ENCODE measurements at places on chromosomes 13 and 19.

- no peak for ATAC-seq
These were observed 122.0 kb downstream of the OLFM4 start for GRCh38 chr13:53150568-53150967.

GRCh38 chr19:383040-383439 is 25.9 kb downstream of the C2CD4C start:
- no peak for ATAC-seq

GRCh38 chr13:109673477-109673876 is 112.9 kb downstream of the IRS2 start:
- ATAC-seq = no peak

DNA sequence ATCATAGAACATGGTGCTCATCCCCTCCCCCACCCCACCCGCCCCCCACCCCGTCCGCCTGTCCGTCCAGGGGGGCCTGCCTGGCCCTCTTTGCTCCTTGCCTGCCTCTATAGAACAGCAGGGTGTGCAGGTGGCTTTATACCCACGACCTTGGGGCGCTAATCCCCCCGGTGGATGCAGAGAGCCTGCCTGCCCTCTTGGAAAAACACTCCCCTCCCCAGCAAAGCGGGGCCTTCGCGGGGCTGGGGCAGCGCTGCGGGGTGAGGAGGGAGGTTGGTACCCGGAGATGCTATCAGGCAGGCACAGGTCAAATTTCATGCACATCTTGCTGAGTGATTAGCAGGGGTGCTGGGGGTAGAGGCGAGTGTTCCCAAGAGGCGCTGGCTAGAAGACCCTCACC is 21.9 kb downstream of the RFX1 start:
- ATAC-seq = no peak

GRCh38 chr13:98563071-98563470 is 13.8 kb downstream of the STK24 start:
- ATAC-seq = no peak

DNA sequence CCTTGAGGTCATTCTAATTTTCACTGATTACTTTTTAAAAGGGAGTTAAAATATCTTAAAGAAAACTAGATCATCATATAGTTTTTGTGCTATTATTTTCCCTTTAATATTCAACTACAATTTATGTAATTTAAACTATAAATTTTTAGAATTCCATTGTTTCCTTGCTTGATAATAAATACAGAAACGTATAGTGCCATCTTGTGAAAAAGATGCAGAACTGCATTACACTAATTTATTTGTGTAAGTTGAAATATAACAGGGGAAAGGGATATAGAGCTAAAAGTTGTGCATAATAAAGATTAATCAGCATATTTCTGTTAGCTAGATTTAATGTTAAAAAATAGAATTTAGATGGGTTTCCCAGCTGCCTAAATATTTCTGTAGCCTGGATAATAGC is 61.5 kb upstream of the TDRD3 start:
- ATAC-seq = no peak

GRCh38 chr13:23966691-23967615 is 69.7 kb upstream of the C1QTNF9B start:
- no peak for ATAC-seq

GRCh38 chr13:23344931-23345595 is 88.4 kb downstream of the SACS start:
- no peak for ATAC-seq

DNA sequence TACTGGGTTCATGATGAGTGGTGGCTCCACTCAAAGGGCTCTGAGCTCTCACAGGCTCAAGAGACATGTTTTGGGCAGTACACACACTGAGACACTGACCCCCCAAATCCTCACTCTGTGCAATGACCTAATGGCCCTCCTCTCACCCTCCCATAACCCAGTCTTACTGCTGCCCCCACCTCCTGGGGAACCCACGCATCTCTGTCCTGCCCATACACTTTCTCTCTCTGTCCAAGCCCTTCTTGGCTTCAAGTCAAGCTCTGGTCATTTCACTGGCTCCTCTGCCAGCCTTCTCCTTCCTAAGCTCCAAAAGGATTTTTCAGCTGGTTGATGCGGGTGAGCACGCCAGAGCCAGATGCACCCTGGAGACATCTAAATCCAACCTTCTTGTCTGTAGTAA is 187.9 kb upstream of the TSHZ3 start:
- ATAC-seq = no peak

- ATAC-seq = no peak
These were observed 361.0 kb downstream of the FGF14 start for GRCh38 chr13:102040812-102041211.

GRCh38 chr19:29952177-29952576 is 10.1 kb downstream of the URI1 start:
- ATAC-seq = no peak

- peak; percentile 51 for ATAC-seq
These were observed 636 bp downstream of the SF3A2 start for GRCh38 chr19:2237051-2237868.

DNA sequence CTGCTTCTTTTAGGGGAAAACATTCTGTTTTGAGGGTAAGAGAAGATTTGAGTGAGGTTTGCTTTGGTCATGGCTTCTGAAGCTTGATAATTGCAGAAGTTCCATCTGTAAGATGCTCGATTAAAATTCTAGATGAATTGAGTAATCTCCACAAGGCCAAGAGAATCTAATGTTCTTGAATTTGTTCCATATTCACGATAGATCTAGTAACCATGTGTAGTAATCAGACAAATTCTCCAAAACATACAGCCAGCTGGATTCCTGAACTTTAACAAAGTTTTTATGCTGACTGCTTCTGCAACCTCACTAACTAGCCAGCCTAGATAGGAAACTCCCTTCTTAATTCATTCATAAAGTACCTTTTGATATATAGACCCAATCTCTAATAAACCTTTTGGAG is 92.7 kb downstream of the COL4A2 start:
- no peak for ATAC-seq

- no peak for ATAC-seq
These were observed 1.1 kb downstream of the CACNG7 start for GRCh38 chr19:53910170-53910518.

GRCh38 chr19:29083863-29084262 is 129.1 kb downstream of the UQCRFS1 start:
- ATAC-seq = no peak

DNA sequence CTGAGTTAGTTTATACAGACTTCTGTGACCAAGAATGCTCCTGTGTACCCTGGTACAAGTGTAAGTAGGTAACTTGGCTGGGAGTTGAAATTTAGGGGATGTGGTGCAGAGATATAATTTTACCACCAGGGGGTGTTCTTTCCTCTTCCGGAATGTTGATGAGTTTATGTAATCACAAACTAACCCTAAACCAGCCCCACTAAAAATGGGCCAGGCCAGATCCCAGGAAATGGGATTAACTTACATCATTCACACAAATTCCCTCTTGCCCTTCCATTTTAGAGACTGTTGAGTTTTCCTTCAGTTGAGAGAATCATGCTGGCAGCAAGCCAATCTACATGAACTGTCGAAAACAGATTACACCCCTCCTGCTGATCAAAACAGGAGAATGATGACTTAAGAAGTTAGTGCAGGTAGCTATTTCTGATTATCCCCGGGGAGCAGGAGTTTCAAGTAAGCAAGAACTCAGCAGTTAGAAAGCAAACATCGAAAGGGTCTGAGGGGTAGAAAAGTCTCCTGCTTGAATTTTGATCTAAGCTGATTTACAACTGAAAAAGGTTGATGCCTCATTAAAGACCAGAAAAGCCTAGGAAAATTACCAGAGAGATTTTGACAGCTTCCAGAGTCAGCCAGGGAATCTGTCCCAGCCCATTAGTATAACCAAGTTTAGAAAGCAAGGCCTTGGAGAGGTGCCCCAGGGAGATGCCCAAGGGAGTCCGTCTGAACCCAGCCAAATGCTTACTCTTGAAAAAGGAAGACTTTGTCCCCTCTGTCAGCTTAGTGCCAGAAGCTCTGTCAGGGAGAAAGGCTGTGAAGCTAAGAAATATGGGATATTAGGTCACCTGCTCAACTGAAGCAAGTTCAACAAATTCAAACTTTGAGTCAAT is 32.3 kb upstream of the MED4 start:
- peak; percentile 77 for ATAC-seq

- ATAC-seq = no peak
These were observed 60.8 kb downstream of the SOX1 start for GRCh38 chr13:112127564-112128330.

- ATAC-seq = no peak
These were observed 64.1 kb downstream of the ERCC5 start for GRCh38 chr13:102909971-102910370.

DNA sequence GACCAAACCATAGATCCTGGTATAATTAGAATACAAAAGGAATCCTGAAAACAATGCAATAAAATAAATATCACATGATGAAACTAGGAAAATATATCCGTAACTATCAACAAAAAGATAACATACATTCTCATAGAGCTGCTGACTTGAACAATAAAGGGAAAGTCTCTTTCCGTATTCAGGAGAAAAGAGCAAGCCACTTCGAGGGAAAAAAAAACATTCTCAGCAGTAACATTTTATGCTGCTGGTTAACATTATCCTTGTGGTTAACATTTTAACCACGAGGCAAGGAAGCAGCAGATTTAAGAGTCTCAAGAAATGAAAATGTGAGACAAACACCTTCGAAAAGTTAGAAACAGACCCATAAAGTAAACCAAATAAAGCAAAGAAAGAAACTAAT is 25.8 kb downstream of the NALCN start:
- ATAC-seq = no peak

DNA sequence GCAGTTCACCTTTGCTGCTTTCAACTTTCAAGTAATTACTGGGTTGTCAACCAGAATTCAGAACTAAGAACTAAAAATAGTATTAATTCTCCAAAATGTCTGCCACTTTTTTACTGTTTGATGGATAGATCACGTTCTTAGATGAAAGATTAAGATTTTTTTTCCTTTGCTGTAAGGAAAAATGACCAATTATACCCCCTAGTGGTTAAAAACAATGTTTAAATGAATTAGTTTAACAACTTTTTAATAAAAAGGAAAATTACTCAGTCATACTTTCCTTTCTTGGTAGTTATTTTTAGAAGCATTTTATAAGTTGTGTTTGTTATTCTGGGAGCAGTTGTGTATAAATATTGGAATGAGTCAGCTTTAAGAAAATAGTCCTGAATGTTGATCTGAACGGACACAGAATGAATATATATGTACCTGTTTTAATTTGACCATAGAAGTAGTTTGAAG is 4.6 kb downstream of the TM9SF2 start:
- ATAC-seq = no peak

GRCh38 chr13:110306340-110306959 is 507 bp downstream of the COL4A1 start:
- no peak for ATAC-seq

DNA sequence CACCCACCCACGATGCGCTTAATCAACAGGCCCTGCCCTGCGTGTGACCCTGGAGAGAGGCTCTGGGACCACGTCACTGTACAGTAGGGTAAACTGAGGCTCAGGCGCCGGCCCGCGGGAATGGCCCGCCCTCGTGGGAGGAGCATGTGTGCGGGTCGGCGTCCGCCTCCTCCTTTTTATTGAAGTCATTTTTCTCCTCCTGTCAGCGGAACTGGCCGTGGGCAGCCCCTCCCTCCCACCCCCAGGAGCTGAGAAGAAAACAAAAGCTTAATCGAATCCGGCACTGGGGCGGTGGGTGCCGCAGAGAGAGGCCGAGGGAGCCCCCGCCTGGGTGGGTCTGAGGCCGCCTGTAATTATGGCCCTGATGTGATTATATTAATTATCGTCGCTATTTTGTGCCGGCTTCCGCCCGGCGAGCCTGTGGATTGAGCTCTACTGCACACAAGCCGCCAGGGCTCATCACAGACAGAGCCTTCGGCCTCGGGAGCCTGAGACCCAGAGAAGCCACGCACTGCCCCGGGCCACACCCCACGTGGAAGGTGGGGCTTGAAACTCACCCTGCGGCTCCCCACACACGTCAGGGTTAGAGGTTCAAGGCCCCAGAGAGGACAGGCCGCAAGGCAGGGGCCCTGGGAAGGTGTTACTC is 7.0 kb downstream of the C2CD4C start:
- no peak for ATAC-seq

- ATAC-seq = no peak
These were observed 48.5 kb downstream of the PEX11G start for GRCh38 chr19:7440188-7440975.

GRCh38 chr13:46288570-46289259 is 77.0 kb downstream of the LRRC63 start:
- no peak for ATAC-seq

- no peak for ATAC-seq
These were observed 96.9 kb upstream of the OXGR1 start for GRCh38 chr13:97091196-97091595.

- no peak for ATAC-seq
These were observed 343.8 kb downstream of the RBM26 start for GRCh38 chr13:79062291-79062690.

GRCh38 chr13:67023130-67023876 is 206.8 kb downstream of the PCDH9 start:
- ATAC-seq = no peak

DNA sequence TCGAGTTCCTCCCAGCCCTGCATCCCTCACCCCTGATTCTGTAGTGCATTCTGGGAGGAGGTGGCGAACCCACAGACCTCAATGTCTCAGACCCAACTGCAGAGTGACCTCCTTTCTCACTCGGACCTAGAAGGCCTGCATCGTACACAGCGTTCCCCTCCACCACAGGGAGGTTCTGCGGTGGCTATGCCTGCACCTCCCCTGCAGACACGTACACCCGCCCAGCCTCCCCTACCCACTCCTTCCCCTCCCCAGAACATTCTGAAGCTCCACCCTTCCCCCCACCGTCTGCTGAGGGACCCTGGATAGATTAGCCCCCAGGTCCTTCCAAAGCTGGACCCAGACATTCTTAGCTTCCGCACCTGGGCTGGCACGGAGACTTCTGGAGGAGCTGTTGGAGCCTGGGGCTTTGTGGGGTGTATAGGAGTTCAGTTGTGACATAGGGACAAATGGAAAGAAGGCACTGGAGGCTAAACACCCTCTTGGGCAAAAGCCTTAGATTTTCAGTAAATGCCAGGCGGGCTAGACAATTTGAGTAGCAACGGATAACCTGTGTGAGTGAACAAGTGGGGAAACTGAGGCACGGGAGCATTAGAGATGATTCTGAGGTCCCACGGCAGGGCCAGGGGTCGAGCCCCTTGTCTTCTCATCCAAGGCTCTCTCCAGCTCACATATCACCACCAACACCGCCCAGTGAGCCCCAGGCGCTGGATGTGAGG is 420 bp upstream of the FSD1 start:
- no peak for ATAC-seq

GRCh38 chr19:28785971-28786370 is 427.0 kb downstream of the UQCRFS1 start:
- no peak for ATAC-seq

GRCh38 chr13:106990594-106990993 is 422.7 kb upstream of the ARGLU1 start:
- ATAC-seq = no peak

- ATAC-seq = no peak
These were observed 676.7 kb upstream of the SPRY2 start for GRCh38 chr13:81017513-81018152.

- ATAC-seq = no peak
These were observed 197.4 kb downstream of the DLEU7 start for GRCh38 chr13:50646070-50646469.

GRCh38 chr13:83867708-83868107 is 14.6 kb downstream of the SLITRK1 start:
- ATAC-seq = no peak
